Dermis microvascular lymphatic vessel endothelial cell (primary cell): ENCODE measurements at places on chromosomes 5 and 9. TPM values are rescaled to one million over a fixed set of nuclear protein-coding genes. Genes with fewer than 3 reads are reported as not detected.

NOL8 gene
- total RNA-seq: 10.4 and 14.9 TPM in 2 replicates

IGIP gene
- total RNA-seq: 2.6 and 4.0 TPM in 2 replicates

CDC14B gene
- total RNA-seq: 5.6 and 8.7 TPM in 2 replicates

SLC12A2 gene
- 28.6 and 49.8 TPM in 2 replicates for total RNA-seq

SPINK6 gene
- not detected in 2 replicates for total RNA-seq

PTTG1 gene
- total RNA-seq: 47.0 and 102 TPM in 2 replicates

PHF24 gene
- under 0.01 TPM in 1 of 2 replicates, not detected in the other for total RNA-seq

HEMGN gene
- not detected in 2 replicates for total RNA-seq

CDO1 gene
- total RNA-seq: 1.6 and 3.6 TPM in 2 replicates

PDLIM4 gene
- 20.7 and 26.7 TPM in 2 replicates for total RNA-seq

SCGB3A2 gene
- total RNA-seq: not detected in 2 replicates

ADRA1B gene
- total RNA-seq: under 0.01 TPM in 2 replicates

OR2V2 gene
- not detected in 2 replicates for total RNA-seq

GLRA1 gene
- total RNA-seq: not detected in 2 replicates

CTXN3 gene
- total RNA-seq: not detected in 2 replicates

DDX4 gene
- not detected in 2 replicates for total RNA-seq

PRELID2 gene
- total RNA-seq: 12.0 and 23.2 TPM in 2 replicates

ASS1 gene
- 2.3 and 4.2 TPM in 2 replicates for total RNA-seq

FOXE1 gene
- total RNA-seq: not detected in 2 replicates

ZNF782 gene
- 2.6 and 3.0 TPM in 2 replicates for total RNA-seq

NKD2 gene
- total RNA-seq: 0.13 and 0.76 TPM in 2 replicates

LEAP2 gene
- total RNA-seq: 0.13 TPM in 2 replicates

SLC6A7 gene
- total RNA-seq: not detected in 2 replicates

HRH2 gene
- total RNA-seq: 0.13 TPM in 1 of 2 replicates, not detected in the other

REEP2 gene
- total RNA-seq: 1.2 and 1.6 TPM in 2 replicates

GABRA1 gene
- not detected in 2 replicates for total RNA-seq

GABRG2 gene
- not detected in 2 replicates for total RNA-seq

RPS14 gene
- 2,736 and 3,225 TPM in 2 replicates for total RNA-seq

ACSL6 gene
- 0.76 and 0.77 TPM in 2 replicates for total RNA-seq

C5orf46 gene
- not detected in 2 replicates for total RNA-seq

LRRC26 gene
- 0.13 TPM in 1 of 2 replicates, not detected in the other for total RNA-seq

SPATA31C1 gene
- total RNA-seq: not detected in 2 replicates

NMUR2 gene
- not detected in 2 replicates for total RNA-seq

ST6GALNAC6 gene
- total RNA-seq: 23.4 and 35.7 TPM in 2 replicates

PCDHGB4 gene
- 6.4 and 10.6 TPM in 2 replicates for total RNA-seq

PCDHA10 gene
- total RNA-seq: under 0.01 and 0.13 TPM in 2 replicates

SLU7 gene
- total RNA-seq: 35.9 and 40.3 TPM in 2 replicates

TLE1 gene
- total RNA-seq: 50.8 and 82.4 TPM in 2 replicates

TAF11L2 gene
- total RNA-seq: not detected in 2 replicates

PCA3 gene
- 0.25 TPM in 1 of 2 replicates, not detected in the other for total RNA-seq

C5orf63 gene
- total RNA-seq: 0.89 and 1.2 TPM in 2 replicates
